ENCODE measurements at places on chromosomes 16 and 17.
A peak's percentile ranks its signal among the peaks of the same experiment; 100 is the strongest.

DNA sequence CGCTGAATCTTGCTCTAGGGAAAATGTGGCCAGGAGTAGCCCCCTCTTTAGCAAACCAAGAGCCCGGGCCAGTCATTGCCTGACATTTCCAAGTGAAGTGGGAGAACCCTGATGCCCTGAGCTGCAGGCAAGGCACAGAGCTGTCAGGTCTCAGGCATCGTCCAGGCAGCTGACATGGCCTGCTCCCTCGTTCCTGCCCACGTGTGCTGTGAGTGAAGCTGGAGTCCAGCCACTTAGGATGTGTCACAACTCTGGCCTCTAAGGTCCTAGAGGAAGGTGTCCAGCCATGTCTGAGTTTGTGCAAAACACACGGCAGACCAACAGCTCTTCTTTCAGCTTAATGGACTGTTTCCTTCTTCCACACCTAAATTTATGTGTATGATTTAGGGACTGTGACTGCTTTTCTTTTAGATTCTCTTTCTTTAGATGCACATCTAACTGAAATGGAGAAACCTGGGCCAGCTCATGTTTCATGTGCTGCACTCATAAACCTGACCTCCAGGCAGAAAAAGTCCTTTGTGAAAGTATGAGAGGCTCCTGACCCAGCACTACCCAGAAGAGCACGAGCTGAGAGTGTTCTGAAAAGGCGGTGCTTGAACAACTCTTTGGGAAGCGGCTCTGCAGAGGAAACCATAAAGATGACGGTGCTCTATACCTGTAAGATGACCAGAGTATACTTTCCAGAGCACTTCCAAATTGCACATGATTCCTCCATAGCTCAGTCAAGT, 14.8 kb upstream of the LIMD2 start:
- DNase-seq: no peak

- peak; percentile 71 for DNase-seq
Measured at GRCh38 chr17:2054512-2055291, at the start of gene HIC1. HIC1 (plus strand) TSS chr17:2055103; CDS start chr17:2056691, 1,588 bp downstream.

- no peak for DNase-seq
Measured at GRCh38 chr17:78723001-78723796, 58.9 kb downstream of the CYTH1 start.

- DNase-seq: no peak
Measured at GRCh38 chr16:74626741-74627416, 20.0 kb upstream of the GLG1 start.

DNA sequence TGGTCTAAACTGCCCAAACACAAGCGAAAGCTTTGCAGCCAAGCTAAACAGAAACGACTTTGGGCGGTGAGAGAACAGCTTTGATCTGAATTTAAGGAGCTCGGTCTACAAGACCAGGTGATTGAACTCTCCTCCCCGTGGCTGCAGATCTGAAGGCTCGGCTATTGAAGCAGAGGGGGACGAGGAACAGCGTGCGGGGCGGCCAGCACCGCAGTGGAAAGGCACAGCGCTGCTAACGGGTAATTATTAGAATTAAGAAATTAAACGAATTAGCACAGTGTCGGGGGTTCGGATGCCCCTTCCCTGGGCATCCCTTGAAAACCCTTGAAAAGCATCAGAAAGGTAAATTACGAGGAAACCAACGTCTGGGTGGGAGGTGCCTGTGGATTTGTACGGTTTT, 431 bp downstream of the TEKT3 start:
- DNase-seq: no peak

DNA sequence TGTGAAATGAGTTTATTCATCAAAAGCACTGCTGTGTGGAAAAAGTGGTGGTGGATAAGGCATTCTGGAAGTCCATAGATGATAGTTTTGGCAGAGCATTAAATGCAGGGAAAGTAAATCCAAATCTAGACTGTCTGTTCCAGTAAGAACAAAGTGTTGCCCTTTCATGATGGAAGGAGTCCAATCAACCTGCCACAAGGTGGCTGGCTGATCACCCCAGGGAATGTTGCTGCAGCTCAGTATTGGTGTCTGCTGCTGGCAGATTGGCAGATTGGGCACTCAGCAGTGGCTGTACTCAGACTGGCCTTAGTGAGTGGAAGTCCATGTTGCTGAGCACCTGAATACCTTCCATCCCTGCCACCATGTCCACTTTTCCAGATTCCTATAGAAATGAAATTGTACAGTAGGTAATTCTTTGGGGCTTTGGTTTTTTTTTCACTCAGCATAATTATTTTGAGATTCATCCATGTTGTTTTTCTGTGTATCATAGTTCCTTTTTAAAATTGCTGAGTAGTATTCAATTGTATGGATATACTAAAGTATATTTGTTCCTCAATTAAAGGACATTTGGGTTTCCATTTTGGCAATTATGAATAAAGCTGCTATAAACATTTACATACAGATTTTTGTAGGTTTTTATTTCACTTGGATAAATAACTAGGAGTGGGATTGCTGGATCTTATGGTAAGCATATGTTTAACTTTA, 14.3 kb downstream of the DYNLL2 start:
- no peak for DNase-seq

GRCh38 chr16:11994143-11995119, 17.9 kb downstream of the SNX29 start:
- no peak for DNase-seq

DNA sequence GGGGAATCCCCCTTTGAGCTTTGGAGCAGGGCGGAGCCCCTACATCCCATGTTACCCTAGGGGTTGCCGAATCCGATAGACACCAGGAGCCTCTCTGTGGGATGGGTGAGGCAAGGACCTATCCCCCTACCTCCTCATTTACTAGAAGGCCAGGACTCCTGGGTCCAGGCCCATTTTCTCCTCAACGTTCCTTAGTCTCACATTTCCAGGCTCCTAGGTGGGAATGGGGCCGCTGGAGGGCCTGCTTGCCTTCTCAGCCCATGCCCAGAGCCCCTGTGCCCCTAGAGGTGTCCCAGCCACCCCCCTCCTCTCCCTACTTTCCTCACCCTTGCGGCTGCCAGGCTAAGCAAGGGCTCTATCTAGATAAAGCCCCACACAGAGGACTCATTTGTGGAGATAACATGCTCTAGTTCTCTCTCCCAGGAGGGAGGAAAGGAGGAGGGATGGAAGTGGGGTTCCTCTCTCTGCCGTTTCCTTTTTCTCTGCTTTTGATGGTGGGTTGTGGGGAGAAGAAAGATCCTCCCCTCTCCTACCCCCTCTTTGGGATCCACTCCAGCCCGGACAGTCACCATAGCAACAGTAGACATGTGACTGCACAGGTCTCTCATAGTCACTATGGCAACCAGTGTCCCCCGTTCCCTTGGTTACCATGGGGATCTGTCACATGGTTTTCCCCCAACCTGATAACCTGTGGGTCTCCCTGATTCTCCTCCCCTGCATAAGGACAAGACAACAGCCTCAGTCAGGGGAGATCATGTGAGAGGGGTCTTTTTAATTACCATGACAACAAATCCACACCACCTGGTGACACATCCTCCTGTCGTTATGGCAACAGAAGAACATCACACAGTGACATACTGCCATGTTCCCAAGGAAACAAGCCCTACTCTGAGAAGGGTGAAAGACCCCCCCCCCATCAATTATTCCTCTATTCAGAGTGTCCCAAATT, 5.2 kb downstream of the CACNA1G start:
- DNase-seq: no peak

GRCh38 chr17:73841431-73842060, 197.3 kb upstream of the SDK2 start:
- no peak for DNase-seq

GRCh38 chr16:1960665-1961630, 1.6 kb downstream of the NDUFB10 start:
- DNase-seq: no peak

- no peak for DNase-seq
Measured at GRCh38 chr17:27920569-27920968, 27.4 kb upstream of the LYRM9 start.

DNA sequence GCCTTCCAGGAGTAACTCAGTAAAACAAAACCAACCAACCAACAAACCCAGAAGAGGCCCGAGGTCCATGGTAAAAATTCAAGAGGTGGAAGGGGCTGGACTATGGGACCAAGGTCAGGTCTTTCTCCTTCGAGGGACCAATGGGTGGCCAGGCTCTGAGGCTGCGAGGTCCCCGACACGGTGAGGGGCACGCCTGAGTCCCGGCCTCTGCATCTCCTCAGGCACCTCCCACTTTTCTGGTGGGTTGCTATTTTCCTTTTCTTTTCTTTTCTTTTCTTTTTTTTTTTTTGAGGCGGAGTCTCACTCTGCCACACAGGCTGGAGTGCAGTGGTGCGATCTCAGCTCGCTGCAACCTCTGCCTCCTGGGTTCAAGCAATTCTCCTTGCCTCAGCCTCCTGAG, 18.0 kb downstream of the CD7 start:
- DNase-seq: peak; percentile 30

- no peak for DNase-seq
Measured at GRCh38 chr17:4389079-4389478, 22.6 kb upstream of the UBE2G1 start.

- no peak for DNase-seq
Measured at GRCh38 chr17:298791-299450, 53.7 kb downstream of the RPH3AL start.

- DNase-seq: no peak
Measured at GRCh38 chr17:44778656-44779210, 19.9 kb downstream of the ADAM11 start.

GRCh38 chr16:67158637-67159600, 790 bp downstream of the TRADD start:
- DNase-seq: no peak

GRCh38 chr16:15829460-15829859, 27.4 kb downstream of the MYH11 start:
- no peak for DNase-seq

DNA sequence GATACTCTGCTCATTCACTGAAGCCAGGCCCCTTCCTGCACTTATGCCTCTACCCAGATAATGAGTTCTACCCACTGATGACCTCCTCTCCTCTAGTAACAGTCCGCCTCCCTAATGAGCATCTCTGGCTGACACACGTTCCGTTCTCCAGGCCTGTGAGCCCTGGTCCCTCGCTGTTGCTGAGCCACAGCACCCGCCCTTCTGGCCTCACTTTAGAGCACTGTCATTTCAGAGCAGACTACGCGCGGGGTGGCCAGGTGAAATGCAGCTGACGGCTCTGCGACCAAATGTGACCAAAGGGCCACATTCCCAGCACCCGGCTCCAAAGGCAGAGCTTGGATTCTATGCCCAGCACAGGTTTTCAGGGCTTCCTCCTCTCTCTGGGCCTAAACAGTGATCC, 13.8 kb downstream of the PSMD3 start:
- no peak for DNase-seq

- DNase-seq: no peak
Measured at GRCh38 chr17:73394512-73395450, 83.0 kb upstream of the CDC42EP4 start.

GRCh38 chr16:28292731-28293600, 641 bp downstream of the SBK1 start:
- no peak for DNase-seq

- DNase-seq: no peak
Measured at GRCh38 chr16:56728027-56728426, 1.9 kb upstream of the NUP93 start.

DNA sequence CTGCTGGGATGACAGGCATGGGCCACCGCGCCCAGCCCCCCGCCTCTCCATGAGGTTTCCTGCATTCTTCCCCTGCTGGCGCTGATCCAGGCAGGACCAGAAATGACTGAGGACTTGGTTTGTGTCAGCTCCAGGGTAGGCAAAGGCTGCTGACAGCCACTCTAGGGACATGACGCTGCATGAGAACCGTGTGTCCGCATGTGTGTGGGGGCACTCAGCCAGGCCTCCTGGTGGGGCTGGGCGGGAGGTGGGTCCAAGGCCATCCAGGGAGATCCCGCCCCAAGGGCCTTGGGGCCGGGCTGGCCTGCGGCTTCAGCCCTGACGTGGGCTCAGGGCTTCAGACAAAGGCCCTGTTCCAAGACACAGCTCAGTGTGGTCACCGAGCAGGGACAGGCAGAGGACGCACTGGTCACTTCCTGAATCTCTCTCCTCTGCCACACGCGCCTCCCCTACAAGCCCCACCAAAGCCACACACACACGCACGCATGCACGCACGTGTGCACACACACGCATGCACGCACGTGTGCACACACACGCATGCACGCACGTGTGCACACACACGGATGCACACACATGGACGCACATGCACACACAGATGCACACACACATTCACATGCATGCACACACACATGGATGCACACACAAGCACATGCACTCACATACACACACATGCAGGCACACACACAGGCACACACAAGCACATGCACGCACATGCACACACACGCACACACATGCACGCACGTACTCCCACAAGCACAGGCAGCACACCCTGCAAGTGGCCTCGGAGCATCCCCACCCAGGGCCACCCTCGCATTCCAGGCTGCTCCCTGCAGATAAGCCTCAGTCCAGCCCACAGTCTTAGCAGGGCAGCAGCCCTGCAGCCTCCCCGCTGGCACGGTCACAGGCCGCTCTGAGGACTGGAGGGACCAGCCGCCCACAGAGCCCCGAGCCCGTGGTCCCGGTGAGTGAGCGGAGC, 5.3 kb upstream of the TMEM204 start:
- DNase-seq: no peak

GRCh38 chr16:53515811-53516210, 12.8 kb upstream of the AKTIP start:
- DNase-seq: no peak

DNA sequence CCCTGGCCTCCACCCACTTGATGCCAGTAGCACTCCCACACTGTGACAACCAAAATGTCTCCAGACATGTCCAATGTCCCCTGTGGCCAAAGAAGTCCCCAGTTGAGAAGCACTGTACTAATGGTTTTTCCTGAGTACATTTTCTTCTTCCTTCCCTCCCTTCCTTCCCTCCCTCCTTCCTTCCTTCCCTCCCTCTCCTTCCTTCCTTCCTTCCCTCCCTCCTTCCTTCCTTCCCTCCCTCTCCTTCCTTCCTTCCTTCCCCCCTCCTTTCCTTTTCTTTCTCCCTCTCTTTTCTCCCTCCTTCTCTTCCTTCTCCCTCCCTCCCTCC, 76.7 kb upstream of the CDC42EP4 start:
- DNase-seq: no peak

- DNase-seq: no peak
Measured at GRCh38 chr17:41528959-41529353, 848 bp upstream of the KRT19 start.

DNA sequence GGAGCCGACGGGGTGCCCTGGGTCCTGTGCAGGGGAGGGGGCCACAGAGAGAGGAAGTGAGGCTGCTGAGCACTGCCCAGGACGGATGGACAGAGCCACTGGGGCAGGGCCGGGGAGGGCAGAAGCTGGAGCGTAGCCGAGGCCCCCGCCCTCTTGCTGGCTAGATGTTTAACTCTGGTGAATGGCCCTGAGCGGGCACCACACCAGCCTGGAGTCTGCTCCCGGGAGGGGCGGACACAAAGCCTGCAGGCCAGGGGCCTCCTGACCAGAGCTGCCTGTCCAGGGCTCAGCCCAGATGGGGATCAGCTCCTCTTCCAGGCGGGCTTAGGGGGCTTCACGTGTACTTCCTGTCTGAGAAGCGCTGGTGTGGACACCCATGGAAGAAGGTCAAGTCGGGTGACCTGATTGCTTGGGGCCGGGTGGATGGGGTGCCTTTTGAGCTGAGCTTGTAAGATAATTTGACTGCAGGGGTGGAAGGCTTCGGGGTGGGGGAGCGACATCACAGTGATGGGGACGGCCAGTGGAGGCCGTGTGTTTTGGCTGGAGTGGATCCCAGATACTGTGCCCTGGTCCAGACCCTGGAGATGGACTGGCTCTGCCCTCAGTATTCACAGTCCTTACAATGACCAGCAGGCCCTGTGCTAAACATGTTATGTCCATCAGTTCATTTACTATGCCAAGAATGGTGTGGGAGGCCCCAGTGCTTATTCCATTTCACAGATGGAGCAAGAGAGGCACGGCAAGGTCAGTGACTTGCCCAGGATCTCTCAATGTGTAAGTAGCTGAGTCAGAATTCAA, 33.7 kb upstream of the CIBAR2 start:
- DNase-seq: no peak

GRCh38 chr17:2724784-2725164, 13.2 kb upstream of the CLUH start:
- no peak for DNase-seq
